ENCODE measurements at places on chromosomes 7 and 10.

DNA sequence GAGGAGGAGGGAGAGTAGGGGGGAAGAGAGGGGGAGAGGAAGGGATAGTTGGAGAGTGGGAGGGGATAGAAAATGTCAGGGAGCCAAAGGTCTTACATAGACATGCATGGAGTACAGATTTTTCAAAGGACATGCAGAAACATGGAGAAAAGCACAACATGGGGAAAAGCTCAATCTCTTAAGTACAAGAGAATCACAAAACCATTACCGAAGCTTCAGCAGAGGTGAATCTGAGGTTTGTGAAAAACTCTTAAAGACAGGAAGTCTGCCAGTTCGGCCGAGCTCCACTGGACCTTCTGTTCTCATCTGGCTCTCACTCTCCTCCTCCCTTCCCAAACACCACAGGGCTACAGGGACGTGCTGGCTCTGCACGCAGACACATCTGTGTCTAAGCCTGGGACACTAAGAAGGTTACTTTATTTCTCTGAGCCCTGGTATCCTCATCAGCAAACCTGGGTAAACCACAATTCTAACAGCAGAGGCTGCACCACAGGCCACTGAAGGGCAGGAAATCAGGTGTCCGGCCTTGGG lies 133.9 kb downstream of the COBL start:
- no peak for DNase-seq

GRCh38 chr10:132494866-132495630 lies 42.5 kb upstream of the INPP5A start:
- DNase-seq = no peak

DNA sequence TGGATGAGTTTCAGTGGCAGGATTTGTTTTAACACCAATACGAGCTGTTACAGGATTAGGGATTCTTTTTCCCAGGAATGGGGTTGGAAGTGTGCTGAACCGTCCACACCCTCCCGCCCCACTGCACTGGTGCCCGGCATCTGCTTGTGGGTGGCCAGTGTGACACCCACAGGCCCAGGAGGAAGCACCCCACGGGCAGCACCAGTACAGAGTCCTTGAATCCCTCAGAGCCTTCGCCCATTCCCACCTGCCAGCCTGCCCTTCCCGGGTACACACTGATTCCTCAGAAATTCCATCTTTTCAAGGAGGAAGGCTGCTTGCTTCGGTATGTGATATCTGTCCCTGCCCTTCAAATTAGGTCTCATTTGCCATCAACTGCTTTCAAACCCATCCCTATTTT lies 15.4 kb downstream of the INSIG1 start:
- no peak for DNase-seq

- DNase-seq = no peak
These were observed 88.8 kb upstream of the MDFIC start for GRCh38 chr7:114832906-114833595.

- no peak for DNase-seq
These were observed 136.0 kb downstream of the FGFR2 start for GRCh38 chr10:121462281-121462680.

GRCh38 chr10:82266438-82266837 lies 391.4 kb downstream of the NRG3 start:
- no peak for DNase-seq

- no peak for DNase-seq
These were observed 64.8 kb upstream of the CAPZA2 start for GRCh38 chr7:116797612-116798011.

DNA sequence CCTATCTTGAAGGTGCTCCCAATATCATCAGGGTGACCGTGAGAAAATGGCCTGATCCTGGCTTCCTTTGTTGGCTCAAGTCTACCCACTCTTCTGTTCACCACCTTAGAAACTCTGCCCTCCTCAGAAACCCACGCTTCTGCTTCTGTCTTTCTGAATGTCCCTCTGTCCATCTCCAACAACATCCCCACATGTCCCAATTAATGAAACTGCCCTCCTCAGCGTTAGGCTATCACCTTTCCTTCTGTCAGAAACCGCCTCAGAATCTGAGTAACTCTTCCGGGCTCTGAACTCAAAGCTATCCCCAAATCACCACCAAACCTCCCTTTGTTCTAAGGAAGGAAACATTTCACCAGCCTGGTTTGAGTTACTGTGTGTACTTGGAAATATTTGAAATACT lies 315.8 kb upstream of the ZNF32 start:
- DNase-seq = no peak
